ENCODE measurements at places on chromosomes 6 and 20. TPM values are rescaled to one million over a fixed set of nuclear protein-coding genes. Genes with fewer than 3 reads are reported as not detected.

- DNase-seq = peak; percentile 78
These were observed 894.3 kb downstream of the TFAP2A start for GRCh38 chr6:9520417-9521151.

The KIAA0408 gene
- total RNA-seq = 5.8 TPM

DNA sequence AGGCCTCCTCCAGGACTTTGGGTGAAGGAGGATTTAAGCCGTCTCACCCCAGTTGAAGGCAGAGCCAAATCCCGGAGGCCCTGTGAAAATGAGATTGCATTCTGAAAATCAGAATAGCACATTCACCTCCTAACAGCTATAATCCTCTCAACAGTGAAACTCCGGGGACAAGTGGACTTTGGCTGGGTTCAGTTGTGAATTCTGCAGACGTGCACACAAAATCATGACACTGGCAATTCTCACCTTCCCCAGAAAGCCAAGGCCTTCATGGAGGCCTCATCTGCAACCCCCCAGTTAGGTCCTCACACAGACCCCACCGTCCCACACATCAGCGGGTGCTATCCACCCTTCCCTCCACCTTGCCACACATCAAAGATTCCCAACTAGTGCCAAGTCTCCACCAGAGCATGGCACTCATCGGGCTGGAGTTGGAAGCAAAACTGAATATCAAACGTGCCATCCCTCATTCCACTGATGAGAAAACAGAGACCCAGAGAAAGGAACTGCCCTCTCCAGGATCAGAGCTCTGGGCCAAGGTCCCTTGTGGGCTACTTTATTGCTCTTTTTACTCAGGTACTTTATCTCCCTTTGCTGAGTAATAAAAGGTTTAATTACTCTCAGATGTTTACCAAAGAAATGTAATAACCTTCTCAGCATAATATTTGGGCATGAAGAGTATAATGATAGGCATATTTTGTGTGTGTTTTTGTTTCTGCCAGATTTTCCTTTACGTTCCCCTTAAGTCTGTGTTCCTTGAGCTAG lies 4.8 kb upstream of the BTNL2 start:
- DNase-seq = no peak

DNA sequence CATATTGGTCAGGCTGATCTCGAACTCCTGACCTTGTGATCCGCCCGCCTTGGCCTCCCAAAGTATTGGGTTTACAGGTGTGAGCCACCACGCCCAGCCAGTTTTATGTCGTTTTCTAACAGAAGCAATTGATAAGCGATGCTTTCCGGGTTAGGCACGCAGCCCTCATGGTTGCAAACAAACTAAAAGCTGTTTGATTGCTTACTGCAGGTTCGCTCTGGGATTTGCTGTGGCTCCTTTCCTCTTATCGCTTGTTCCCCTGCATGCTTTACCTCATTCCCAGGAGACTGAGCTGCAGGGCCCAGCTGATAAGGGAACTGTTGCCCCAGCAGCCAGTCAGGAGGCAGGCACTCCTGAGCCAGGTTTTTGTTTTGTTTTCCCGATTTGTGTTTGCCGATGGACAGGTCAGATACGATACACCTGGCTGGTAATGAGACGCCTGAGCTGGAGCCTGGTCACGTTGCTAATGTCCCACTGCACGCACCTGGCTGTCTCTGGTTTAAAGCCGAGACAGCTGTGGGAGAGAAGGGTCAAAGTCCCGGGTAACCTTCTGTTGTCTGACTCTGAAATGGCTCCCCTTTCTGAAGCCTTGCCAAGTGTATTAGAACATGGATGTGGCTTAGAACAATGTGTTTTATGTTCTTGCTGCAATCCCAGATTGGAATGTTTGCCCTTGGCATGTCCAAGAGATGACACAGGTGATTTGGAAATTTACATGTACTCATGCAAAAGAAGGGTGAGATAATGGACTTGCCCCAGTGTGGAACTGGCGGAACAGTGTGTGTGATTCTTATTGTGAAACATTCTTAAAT lies 19.9 kb downstream of the DSP start:
- no peak for DNase-seq

The EEF1A1 gene
- total RNA-seq = 11,916 TPM

DNA sequence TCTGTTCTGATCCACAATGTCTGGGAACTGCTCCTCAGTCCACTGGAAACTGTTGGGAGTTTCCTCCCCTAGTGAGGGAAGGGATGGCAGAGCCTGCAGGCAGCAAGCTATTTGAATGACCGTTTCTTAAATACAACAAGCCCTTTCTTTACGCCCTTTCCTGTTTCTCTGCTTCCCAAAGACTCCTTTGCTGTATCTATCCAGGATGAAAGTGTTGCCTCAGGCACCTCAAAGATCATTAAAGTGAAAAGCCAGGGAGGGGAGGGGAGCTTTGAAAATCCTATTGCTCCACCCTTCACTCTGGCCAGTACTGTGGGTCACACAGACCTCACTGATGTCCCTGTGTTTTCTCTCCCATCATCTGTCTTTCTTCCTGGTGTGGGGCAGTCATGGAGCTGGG lies 213.1 kb downstream of the RNF144B start:
- DNase-seq = no peak

The ZC2HC1B gene
- total RNA-seq = not detected

Data from SJSA1 (cell line).